Stimulated activated CD8-positive, alpha-beta memory T cell treated with anti-CD3 and anti-CD28 coated beads, Interleukin-7, amount 100 ng/mL, for 1 hour (primary cell): ENCODE measurements at places on chromosomes 4 and X.

DNA sequence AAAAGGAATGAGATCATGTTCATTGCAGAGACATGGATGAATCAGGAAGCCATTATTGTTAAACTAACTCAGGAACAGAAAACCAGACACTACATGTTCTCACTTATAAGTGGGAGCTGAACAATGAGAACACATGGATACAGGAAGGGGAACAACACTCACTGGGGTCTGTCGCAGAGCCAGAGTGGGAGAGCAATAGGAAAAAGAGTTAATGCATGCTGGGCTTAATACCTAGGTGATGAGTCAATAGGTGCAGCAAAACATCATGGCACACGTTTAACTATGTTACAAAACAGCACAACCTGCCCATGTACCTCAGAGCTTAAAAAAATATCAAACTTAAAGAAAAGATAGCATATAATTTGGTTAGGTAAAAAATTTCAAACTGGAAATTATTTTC is 281.4 kb downstream of the PABPC4L start:
- no peak for DNase-seq

- DNase-seq, result no peak
Observed at GRCh38 chr4:42151568-42152506, 618 bp downstream of the BEND4 start.

GRCh38 chrX:108271397-108271787 is 166.8 kb downstream of the COL4A6 start:
- no peak for DNase-seq

DNA sequence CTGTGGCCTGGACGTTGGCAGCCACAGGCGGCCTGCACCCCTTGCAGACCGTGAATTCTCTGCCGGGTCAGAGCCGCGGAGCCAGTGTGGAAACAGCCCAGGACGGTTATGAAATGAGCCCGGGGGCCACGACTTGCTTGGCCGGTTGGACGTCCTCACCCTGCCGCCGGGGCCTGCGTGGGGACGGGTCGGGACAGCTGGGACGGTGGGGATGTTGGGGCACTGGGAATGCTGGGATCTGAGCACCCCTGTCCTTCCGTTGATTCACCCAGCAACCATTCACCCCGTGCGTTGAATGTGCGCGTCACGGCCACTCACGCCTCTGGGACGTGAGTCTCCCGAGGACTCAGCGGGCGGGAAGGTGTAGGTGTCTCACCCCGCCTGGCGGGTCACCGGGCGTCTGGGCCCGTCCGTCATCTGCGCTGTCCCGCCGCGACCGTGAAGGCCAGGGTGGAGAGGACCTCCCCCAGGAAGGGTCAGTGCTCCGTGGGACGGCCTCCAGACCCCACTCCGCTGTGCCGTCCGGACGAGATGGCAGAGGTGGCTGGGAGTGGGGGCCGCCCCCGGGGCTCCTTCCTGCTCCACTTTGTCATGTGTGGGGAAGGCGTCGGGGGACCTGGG is 4.5 kb upstream of the PLCXD1 start:
- no peak for DNase-seq

DNA sequence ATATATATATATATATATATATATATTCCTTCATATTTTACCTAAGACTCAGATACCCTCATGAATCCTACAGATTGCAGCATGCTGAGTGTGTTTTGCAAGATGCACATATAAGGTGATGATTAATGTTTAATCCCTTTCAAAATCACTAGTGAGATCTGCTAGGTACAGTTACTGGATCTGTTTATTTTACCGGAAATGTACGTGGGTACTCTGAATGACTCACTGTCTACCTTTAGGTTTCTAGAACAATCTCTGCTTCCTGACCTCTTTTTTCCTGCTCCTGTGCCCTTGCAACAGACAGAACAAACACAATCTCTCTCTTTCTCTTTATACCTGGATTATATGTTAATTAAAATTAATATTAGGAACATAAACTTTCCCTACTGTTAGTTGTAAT is 379.6 kb downstream of the FAM133A start:
- DNase-seq, result no peak

DNA sequence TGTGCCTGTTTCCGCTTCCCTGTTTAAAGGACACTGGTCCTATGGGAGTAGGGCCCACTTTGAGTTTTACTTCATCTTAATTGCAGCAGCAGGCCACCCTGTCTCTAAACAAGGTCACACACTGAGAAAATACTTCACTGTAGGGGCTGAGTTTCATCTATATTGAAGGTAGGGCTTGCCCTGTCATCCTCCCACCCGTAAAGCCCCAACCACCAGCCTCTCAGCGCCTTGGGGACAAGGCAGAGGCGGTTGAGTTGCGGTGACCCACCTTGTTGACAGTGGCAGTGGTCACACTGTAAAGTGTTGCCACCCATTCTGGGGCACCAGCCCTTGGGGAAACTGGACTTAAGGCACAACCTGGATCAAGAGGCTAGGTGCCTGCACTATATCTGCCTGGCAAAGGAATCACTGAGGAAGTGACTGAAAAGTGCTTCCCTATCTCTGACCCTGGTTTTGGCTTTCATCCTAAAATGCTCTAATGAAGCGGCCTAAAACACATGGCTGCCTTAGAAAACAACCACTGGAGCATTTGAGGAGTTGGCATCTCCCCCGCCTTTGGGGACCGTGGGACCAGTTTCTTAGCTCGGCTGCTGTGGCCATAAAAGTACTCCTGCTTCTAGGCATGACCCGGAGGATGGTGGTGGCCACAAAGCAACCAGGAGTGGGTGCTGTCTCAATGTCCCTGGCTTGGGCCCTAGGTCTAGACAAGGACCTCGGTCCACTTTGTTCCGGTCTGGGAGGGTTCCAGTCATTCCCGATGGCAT is 7.8 kb upstream of the WDR1 start:
- no peak for DNase-seq
